Heart left ventricle (tissue), 16 donors: ENCODE measurements at places on chromosomes 3 and 15. TPM values are rescaled to one million over a fixed set of nuclear protein-coding genes. Genes with fewer than 3 reads are reported as not detected.

GRCh38 chr15:61750271-61751084, 309.8 kb downstream of the VPS13C start:
- no peak for DNase-seq

DNA sequence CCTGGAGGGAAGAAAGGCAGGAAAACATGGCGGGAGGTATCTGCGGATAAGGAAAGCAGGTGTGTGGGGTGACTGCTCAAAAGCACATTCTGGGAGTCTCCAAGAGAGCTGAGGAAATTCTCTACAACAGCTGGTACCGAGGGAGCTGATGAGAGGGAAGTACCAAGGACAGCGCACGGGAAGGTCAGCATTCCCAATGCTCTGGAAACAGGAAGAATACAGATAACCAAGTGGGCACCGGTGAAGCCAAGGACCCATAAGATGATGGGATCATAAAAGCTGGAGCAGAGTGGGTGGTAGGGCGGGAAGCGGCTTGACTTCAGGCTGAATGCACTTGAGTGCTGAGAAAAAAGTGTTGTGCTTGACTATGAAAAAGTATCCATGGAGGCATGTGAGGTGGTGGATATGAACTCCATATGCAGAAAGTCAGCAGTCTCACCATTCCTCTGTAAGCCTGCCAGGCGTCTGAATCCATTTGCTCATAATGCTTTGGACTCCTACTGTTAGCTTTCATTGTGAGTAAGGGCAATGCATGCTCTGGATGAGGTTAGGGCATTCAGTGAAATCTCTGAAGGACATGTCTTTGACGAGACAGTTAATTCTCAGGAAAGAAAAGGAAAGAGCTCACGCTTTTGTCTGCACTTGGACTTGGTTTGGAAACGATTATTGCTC, 215.5 kb downstream of the NR1D2 start:
- no peak for DNase-seq

DNA sequence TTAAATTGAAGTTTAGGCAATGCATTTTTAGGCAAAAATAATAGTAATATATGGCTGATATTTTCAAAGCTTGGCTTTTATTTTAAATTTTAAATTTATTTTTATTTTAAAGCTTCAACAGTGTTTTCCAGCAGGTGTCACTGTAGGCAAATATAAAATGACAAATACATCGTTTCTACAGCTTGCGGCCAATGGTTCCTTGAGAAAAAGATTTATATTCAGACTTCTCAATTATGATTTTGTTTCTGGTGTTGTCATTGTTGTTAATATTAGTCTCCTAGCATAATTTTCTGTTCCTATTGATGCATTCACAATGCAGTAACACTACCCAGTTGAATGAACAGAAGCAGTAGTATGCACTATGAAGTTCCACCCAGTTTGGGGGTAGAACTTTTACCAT, 220.7 kb upstream of the DNAJC19 start:
- no peak for DNase-seq

- DNase-seq, result no peak
Observed at GRCh38 chr3:157027861-157028745, 131.8 kb downstream of the CCNL1 start.

- DNase-seq, result no peak
Observed at GRCh38 chr15:78387246-78388037, 47.3 kb downstream of the CRABP1 start.

ATP6V1A gene
- 5.9 TPM for polyA plus RNA-seq

ATP13A5 gene
- polyA plus RNA-seq, result not detected

CYP1A2 gene
- not detected for polyA plus RNA-seq
